ENCODE measurements at places on chromosomes 1 and 21. TPM values are rescaled to one million over a fixed set of nuclear protein-coding genes. Genes with fewer than 3 reads are reported as not detected.
A peak's percentile ranks its signal among the peaks of the same experiment; 100 is the strongest.

The CAPN8 gene
- polyA plus RNA-seq = not detected

The TNFRSF18 gene
- polyA plus RNA-seq = 13.0 TPM

The E2F2 gene
- 1.4 TPM for polyA plus RNA-seq

The C8B gene
- polyA plus RNA-seq = not detected

The TNFAIP8L2 gene
- 11.4 TPM for polyA plus RNA-seq

GRCh38 chr1:109134423-109134822 lies 20.5 kb downstream of the ELAPOR1 start:
- H3K4me3 ChIP-seq = peak overlapping the region; percentile 71
- H3K36me3 ChIP-seq = no peaks in the 10 kb centered on the region
- peak overlapping the region; percentile 0 for H3K27ac ChIP-seq

- no peaks in the 10 kb centered on the region for H3K36me3 ChIP-seq
- H3K4me3 ChIP-seq = no peak overlapping the region
- no peak for DNase-seq
- H3K27me3 ChIP-seq = peaks cover 15% of the 10 kb centered on the region
- no peak overlapping the region for H3K27ac ChIP-seq
- H3K4me1 ChIP-seq = no peaks in the 10 kb centered on the region
These were observed 75.1 kb upstream of the ZBTB40 start for GRCh38 chr1:22376546-22376945.

DNA sequence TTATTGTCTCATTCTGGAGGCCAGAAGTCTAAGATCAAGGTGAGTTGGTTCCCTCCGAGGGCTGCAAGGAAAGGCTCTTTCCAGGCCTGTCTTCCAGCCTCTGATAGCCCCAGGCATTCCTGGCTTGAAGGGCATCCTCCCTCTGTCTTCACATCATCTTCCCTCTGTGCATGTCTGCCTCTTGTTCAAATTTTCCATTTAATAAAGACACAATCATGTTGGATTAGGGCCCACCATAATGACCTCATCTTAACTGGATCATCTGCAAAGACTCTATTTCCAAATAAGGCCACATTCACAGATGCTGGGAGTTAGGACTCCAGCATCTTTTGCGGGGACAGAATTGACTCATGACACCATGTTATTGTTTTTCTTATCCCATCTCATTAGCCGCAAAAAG lies 24.5 kb downstream of the HUNK start:
- H3K4me1 ChIP-seq = peaks cover 5% of the 10 kb centered on the region
- H3K27ac ChIP-seq = no peak overlapping the region
- H3K4me3 ChIP-seq = no peak overlapping the region
- DNase-seq = no peak

Measured in naive B cell (primary cell).